ENCODE measurements at places on chromosomes 12 and 14.

DNA sequence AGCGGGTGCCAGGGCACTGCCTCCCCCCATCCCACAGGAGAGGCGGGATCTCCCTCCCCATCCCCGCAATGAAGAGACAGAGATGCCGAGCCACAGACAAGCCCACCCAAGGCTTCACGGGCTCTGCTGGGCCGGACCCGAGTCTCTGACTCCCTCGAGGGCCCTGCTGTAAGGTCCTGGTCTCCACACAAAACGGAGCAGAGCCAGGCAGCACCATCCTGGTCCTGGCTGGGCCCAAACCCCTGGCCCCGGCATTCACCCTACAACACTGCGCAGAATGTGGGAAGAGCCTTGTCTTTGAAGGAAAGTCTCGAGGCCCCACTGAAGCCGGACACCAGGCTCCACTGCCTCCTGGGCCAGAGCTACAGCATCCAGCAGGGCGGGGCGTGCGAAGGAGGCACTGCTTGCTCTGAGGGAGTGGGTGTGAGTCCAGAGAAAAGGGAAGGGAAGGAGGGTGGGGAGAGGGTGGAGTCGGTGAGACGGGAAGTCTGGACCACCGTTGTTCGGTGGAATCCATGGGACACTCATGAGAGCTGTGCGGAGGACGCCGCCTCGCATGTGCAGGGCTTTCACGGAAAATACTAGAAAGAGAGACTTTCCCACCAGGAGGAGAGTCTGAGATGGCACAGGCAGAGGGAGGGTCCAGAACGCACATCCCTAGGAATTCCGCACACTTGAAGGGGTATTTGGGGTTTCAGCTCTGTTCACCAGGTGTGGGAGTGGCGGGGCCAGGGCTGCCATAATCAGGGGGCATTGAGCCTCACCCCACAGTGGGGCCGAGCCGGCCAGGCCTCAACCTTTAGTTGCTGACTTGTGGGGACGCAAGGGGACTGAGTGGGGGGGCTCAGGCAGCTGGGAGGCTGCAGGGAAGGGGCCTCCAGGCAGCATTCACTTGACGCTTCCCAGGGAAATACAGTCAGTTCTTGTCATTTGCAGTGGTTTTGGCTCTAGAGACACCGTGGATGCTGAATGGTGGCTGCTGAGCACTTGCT lies 36.8 kb downstream of the GALNT9 start:
- DNase-seq = no peak

- DNase-seq = no peak
These were observed 158.1 kb upstream of the FOXG1 start for GRCh38 chr14:28608443-28608842.

DNA sequence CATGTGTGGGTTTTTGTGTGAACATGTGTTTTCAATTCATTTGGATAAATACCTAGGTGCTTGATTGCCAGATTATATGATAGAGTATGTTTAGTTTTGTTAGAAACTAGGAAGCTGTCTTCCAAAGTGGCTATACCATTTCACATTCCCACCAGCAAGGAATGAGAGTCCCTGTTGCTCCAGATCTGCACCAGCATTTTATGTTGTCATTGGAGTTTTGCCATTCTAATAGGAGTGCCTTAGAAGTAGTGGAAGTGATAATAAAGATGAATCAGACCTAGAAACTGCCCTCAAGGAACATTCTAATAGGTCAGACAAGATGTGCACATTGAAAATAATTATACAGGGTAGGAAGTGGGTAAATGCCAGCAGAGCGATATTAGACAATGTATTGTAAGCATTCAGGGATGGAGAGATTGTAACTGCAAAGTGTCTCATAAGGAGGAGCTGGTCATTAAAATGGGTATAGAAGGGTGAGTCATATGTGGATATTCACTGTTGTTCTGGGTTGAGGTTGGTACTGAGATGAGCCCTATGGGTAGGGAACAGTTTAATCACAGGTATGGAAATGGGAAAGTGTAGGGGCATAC lies 71.4 kb downstream of the MNAT1 start:
- no peak for DNase-seq

DNA sequence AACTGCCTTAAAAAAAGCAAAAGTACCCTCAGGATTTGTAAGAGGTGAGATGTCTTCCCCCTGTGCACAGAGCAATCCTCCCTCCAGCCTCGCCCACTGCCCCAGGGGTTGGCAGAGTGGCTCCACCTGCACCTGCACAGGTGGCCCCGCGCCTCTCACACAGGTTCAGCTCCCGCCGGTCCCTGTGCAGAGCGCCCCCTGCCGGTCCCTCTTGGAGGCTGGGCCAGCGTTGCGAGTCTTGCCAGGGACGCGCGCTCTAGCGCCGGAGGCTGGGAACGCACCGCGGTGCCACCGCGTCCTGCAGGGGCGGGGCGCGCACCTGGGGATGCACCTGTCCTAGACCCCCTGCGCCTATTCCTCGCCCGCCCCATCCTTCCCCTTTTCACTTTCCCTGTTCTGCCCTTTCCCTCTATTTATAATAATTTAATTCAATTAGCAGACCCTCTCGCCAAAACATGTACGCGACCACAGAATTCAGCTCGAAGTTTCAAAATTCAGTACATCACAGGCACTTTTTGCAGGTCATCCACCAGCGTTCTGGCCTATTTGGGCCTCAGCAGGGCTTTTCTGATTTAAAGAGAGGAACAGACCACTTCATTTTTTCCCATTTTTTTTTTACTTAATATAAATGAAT lies 618.6 kb downstream of the AACS start:
- DNase-seq = no peak

GRCh38 chr12:115660211-115660805 lies 617.2 kb downstream of the MED13L start:
- DNase-seq = no peak

GRCh38 chr12:12425616-12426015 lies 68.7 kb downstream of the BORCS5 start:
- no peak for DNase-seq

- DNase-seq = no peak
These were observed 2.3 kb downstream of the CLEC2B start for GRCh38 chr12:9866860-9867269.

GRCh38 chr12:26135010-26135420 lies 10.2 kb upstream of the BHLHE41 start:
- no peak for DNase-seq

DNA sequence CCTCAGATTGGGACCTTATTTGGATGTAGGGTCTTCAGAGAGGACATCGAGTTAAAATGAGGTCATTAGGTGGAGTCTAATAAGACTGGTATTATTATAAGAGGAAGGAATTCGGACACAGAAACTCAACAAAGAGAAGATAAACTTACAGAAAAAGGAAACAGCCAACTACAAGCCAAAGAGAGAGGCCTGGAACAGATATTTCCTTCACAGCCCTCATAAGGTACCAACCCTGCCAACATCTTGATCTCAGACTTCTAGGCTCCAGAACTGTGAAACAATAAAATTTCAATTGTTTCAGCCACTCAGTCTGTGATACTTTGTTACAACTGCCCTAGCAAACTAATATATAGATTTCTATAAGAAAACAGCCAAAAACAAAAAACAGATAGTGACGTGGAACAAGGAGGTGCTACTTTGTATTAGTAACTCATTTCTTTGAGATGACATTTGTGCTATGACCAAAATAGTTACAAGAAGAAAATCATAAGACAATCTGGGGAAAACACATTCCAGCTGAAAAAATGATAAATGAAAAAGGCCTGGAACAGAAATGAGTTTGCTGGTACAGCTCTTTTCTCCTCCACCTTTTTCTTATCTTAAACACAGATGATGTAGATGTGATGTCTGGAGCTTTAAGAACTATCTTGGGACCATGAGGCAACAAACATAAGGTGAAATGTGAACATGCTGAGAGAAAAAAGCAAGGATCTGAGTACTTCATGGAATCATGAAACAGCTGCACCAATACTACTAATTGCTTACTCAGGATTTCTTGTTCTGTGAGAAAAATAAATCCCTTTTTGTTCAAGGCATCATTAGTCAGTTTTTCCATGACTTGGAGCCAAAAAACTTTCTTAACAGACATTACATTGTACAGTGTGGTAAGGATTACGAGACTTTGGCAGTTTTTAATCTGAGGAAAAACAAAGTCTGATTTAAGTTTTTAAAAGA lies 243.2 kb downstream of the ANO6 start:
- no peak for DNase-seq

DNA sequence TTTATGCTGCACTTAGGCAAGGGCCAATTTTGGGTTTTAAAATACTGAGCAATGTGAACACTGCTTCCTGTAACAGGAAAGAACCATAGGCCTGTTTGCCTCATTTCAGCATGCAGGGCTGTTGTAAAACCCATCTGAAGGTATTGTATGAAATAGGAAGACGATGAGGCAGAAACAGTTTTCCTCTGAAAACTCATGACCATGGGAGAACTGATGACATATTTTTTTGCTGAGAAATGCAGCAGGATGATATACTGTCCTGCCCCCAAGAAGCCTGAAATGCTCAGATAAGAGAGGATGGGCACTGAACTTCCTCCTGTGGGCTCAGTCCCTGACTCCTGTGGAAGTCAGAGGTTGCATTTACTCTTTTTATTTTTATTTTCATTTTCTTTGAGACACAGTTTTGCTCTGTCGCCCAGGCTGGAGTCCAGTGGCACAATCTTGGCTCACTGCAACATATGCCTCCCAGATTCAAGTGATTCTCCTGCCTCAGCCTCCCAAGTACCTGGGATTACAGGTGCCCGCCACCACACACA lies 17.4 kb downstream of the PYGL start:
- no peak for DNase-seq

GRCh38 chr12:125071456-125071855 lies 6.2 kb downstream of the AACS start:
- DNase-seq = no peak

DNA sequence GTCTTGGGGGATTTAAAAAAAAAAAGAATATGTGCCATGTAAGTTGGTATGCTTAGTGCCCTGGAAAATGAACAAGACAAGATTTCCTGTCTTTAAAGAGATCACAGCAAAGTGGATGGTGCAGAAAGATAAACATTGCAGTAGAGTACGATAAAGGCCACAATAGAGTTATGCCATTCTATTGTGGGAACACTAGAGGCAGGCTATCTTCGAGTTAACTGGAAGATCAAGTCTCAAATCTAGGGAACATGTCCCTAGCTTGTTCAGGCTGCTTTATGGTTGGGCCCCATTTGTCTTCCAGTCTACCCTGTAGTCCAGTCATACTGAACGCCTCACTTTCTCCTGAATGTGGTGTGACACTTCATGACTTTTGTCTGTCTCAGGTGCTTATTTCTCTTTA lies 18.7 kb upstream of the CCT2 start:
- no peak for DNase-seq

- no peak for DNase-seq
These were observed 17.3 kb upstream of the DNAH10 start for GRCh38 chr12:123744836-123745235.

DNA sequence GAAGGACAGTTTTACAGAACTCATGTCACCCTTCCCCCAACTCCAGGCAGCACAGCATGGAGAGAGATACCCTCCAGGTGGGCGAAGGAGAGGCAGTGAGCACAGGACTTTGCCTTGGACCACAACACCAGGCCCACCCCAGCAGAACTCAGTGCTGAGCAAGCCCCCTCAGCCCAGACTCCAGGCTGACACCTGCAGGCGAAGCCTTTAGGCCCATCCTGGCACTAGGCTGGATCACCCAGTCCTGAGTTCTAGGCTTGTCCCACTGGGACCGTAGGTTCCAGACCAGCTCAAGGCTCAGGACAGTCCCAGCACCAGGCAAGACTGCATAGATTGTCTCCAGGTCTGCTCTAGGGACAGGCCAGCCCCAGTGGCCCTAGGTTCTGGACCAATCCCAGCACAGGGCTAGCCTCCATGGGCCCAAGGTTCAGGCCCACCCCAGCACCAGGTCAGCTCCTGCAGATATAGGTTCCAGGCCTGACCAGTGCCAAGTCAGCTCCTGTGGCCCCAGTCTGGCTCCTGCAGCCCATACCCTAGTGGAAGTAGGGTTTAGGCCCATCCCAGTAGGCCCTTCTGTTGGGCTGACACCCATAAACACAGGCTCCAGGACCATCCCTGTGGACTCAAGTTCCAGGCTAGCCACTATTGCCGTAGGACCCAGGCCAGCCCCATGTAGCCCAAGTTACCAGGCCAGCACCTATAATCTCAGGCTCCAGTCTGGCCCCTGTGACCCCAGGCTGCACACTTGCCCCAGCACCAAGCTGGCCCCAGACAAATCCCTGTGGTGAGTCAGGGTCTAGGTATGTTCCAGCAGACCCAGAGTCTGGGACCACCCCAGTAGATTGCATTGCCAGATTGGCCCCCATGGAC lies 9.4 kb downstream of the WASHC3 start:
- DNase-seq = no peak

GRCh38 chr12:15596174-15596573 lies 193.0 kb downstream of the EPS8 start:
- no peak for DNase-seq

DNA sequence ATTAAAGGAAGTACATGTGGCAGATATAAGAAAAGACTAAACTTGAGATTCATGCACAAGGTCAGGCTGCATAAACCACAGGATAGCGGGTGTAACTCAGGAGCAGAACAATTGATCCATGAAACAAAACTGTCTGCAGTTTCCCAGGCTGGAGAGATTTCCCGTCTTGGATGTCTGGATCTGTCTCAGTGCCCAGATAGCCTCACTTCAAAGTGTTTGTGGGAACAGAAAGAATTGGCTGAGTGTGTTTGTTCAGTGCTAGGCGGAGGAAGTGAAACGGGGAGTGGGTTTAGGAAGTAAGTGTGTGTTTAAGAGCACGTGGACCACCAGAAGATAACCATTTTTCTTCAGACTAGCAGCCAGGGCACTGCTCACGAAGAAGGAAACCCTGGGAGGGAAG lies 1.4 kb upstream of the RNASE10 start:
- no peak for DNase-seq

DNA sequence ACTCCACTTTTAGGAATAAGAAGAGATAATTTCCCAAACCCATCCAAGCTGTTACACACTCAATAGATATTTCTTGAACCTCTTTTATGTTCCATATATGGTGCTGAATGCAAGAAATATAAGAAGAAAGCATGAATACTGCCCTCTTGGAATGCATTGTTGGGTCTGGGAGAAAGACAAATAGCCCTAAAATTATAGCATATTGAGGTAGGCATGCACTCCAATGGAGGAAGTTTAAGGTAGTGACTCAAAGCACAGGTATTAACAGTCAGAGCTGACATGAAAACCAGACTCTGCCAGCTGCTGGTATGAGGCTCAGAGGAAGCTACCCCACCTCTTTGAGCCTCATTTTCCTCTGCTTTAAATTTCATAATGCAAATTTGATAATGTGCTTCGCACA lies 261.3 kb upstream of the NOS1 start:
- DNase-seq = no peak

- DNase-seq = no peak
These were observed 76.4 kb upstream of the TMEM132C start for GRCh38 chr12:128190614-128191013.

GRCh38 chr12:76519538-76519937 lies 40.0 kb downstream of the OSBPL8 start:
- no peak for DNase-seq

DNA sequence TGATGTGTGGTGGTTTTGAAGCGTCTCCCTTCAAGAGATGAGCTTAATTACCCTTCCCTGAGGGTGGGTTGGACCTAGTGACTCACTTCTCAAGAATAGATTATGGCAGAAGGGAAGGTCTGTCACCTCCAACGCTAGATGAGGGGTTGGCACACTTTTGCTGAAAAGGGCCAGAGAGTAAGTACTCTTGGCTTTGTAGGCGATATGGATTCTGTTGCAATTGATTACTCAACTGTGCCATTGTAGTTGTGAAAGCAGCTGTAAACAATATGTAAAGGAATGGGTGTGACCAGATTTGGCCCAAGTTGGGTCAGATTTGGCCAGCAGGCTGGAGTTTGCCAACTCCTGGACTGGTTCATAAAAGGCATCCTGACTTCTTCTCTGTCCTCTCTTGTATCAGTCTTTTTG lies 53.3 kb downstream of the SMIM41 start:
- DNase-seq = no peak

GRCh38 chr14:68781161-68782021 lies 11.5 kb downstream of the ZFP36L1 start:
- no peak for DNase-seq

Data from stimulated activated CD8-positive, alpha-beta memory T cell treated with anti-CD3 and anti-CD28 coated beads, Interleukin-7, amount 100 ng/mL, for 1 hour (primary cell).